SHP77 (cell line): ENCODE measurements at places on chromosomes 5 and 9.

GRCh38 chr9:137245450-137246421 is 4.6 kb downstream of the TUBB4B start:
- no peak for DNase-seq

DNA sequence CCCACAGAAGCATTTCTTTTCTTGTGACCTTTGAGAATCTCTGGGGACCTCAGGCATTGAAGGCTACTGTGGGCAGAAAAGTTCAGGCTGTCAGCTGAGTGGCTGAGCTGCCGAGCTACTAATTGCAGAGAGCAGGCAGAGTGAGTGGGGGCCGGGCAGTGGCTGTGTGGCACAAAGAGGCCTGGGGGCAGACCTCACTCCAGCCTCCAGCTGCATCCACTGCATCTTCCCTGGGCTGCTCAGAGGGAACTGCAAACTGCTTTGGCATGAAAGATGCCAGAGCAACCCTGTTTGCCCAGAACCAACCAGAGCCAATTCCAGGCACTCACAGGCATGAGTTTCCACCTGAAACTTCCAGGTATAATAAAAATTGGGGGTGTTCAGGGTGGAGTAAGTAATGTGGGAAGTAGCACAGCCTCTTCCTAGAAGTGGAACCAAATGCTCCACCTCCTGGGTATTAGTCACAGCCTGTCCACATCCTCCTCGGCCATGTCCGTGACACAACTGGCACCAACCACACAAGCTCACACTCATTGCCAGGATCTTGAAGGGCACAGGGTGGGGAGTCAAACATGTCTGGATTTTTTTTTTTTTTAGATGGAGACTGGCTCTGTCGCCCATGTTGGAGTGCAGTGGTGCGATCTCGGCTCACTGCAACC is 548.9 kb downstream of the BNC2 start:
- DNase-seq = no peak

DNA sequence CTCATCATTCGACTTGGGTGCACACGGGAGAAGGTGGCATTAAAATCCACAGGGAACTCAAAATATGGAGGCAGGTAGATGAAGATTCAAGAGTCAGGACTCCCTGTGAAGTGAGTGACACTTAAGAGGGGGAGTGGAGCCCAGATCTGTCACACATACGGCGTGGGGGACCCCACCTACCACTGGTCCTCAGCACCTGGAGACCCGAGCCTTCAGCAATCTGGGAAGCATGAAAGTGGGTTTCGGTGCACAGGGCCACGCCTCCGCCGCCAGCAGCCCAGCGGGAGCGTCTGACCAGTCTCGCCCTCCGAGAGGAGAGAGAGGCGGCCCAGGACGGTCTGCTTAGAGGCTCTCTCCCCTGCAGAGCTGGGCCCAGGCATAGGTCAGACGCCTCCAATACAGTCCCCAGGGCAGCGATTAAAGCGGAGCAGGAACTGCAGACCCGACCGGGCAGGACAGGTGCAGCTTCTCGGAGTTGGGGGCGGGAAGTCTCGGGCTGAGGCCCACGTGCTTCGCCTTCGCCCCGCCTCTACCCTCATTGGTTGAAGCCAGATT is 639 bp upstream of the SLC2A8 start:
- no peak for DNase-seq

DNA sequence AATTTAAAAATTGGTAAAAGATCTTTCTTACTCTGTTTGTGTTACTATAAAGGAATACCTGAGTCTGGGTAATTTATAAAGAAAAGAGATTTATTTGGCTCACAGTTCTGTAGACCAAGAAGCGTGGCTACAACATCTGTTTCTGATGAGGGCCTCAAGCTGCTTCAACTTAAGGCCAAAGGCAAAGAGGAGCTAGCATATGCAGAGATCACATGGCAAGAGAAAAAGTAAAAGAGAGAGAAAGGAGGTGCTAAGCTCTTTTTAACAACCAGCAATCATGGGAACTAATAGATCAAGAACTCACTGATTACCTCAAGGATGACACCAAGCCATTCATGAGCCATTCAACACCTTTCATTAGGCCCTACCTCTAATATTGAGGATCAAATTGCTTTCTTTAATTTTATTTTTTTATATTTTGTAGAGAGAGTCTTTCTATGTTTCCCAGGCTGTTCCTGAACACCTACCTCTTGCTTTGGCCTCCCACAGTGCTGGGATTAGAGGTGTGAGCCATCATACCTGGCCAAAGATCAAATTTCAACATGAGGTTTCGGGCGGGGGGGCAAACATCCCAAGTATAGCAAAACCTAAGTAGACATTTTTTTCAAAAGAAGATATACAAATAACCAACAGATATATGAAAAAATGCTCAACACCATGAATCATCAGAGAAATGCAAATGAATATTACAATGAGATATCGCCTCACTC is 16.0 kb upstream of the SHC3 start:
- no peak for DNase-seq

DNA sequence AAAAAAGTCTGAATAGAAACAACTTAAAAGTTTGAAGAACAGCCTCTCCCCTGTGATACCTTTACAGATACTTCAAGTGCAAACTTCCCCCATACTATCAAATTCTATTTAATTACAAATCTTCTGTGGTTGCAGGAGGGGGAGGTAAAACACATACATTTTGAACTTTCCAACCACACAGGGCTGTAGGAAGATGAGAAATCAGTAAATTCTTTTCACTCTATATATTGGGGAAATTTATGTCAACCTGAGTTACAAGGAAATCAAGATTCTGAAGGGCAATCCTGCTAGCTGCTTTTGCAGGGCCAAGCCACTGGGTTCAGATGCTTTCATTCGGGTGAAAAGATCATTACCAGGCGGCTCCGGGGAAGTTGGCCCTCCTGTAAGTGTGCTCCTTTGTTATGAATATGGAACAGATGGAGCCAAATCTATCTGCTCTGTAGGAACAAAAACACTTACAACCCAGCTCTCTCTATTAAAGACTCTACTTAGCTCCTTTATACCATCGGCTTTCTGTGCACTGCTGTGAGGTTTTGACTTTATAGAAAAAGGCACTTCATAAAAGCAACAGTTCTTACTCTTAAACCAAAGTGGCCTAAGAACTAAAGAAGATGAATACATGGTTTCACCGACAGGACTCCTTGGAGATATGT is 269.1 kb downstream of the EFNA5 start:
- peak; percentile 37 for DNase-seq

GRCh38 chr5:61625137-61625561 is 293.1 kb downstream of the ZSWIM6 start:
- no peak for DNase-seq

DNA sequence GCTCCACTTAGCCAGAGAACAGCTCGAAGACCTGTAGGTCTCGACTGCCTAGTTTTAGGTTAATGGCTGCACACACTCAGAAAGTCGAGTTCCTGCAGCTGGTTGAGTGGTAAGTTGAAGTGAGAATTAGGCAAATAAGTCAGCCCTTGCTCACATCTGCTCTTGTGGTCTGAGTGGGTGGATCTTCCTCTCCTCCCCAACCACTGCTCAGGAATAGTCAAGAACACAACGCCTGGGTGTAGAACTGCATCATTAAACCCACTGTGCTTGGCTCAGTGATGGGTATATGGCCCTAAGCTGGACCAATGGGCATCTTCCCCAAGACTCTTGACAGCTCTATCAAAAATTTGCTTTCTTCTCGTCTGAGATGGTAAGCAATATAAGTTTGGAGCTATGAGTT is 20.9 kb upstream of the ADAM19 start:
- no peak for DNase-seq

DNA sequence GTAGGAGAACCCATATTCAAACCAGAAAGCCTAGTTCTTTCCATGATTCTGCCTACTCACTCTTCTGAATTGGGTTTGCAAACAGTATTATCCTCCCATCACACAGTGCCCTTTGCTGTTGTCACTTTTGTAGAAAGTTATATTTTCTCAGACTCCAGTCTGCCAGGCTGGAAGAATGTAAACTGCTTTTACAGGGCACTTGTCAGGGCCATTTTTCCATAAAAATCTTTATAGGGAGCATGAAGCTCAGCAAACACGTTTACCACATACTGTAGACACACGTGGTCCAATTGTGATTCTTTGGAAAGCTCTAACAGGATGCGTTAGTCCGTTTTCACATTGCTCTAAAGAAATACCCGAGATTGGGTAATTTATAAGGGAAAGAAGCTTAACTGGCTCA is 204.0 kb downstream of the KCNN2 start:
- DNase-seq = no peak

- no peak for DNase-seq
These were observed 5.3 kb downstream of the CKMT2 start for GRCh38 chr5:81238460-81238859.

DNA sequence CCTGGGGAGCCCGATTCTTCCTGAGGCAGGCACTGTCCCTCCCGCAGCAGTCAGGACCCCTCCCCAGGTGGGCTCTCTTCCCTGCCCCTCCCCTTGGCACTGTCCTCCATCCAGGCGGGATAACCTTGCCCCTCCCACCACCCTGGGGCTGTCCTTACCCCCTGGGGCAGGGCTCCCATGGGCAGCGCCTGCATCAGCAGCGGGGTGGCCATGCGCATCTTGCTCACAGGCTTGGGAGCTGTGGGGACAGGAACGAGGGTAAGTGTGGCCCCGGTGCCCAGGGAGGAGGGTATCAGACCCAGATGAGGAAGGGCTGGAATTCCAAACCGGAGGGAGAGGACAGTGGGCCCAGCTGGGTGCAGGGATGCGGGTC is 6.0 kb downstream of the CD74 start:
- DNase-seq = no peak

DNA sequence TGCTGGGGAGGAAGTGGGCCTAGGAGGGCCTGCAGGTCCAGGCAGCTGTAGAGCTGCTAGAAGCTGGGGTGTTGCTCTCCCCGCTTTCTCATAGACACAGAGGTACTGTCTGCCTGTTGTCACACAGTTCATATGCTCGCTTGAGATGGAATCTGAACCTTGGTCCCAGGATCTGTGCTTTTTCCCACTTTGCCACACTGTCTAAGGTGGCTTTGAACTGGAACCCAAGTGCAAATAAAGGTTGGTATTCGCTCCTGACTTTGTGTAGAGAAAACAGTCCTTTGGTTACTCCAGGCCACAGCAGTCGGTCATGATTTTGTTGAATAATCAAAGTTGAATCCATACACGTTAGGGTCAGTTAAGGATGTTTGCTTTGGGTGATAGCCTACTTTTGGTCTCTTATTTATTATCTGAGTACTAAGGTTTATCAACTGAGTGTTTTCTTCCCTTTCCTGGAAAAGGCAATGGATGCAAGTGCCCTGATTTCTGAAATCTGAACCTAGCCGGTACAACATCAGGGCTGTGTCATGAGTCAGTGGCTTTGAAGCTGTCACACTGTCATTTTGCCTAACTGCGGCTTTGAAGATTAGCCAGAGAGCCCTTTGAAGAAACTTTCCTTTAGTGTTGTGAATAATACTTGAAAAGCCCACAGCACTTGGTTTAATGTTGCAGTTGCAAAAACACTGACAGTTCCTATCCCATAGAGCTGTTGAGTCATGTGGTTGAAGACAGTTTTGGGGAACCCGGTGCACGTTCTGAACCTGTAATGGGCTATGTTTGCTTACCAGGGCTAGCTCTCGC is 41.3 kb downstream of the HABP4 start:
- DNase-seq = no peak

DNA sequence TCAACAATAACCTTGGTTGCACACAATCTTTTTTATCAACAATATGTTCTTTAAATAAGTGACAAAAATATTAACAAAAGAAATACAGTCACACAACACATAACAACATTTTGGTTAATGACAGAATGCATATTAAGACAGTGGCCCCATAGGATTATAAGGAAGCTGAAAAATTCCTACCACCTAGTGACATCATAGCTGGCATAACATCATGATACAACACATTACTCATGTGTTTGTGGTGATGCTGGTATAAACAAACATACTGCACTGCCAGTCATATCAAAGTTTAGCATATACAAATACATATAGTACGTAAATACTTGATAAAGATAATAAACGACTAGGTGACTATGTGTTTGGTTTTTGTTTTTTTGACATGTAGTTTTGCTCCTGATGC is 344.8 kb upstream of the POU5F2 start:
- DNase-seq = no peak

DNA sequence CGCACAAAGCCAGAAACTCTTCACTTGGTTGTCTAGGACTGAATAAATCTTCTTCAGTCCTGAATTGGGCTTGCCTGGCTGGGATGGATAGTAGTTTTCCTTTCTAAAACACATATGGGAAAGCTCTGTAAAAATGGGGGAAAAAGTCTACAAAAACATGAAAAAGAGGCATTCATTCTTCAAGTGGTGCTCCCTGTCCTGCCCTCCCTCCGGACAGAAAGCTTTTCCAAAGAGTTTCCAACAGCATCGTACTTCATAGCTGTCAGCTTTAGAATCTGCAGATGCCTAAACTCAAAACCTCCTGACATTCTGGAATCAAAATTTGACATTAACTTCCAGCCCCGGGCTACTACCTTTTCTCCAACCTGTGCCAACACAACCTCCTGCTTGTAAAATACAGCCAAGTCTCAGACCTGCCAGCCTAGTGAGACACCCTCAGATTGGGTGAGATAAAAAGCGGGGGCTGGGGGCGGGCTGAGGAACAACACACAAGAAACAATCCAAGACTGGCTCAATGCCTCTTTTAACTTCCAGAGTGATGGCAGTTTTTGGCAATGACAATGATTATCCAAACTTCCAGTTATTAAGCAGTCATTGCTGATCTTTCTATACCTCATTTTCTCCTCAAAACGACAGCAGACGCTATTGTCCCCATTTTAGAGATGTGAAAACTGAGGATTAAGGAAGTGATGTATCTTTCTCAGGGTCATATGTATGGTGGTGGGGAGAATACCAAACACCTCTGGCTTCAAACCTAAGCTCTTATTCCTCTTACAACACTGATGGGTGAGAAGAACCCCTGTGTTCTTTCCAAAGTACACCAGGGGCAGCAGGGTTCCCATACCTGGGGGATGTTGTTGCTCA is 1.3 kb downstream of the TNC start:
- DNase-seq = no peak

DNA sequence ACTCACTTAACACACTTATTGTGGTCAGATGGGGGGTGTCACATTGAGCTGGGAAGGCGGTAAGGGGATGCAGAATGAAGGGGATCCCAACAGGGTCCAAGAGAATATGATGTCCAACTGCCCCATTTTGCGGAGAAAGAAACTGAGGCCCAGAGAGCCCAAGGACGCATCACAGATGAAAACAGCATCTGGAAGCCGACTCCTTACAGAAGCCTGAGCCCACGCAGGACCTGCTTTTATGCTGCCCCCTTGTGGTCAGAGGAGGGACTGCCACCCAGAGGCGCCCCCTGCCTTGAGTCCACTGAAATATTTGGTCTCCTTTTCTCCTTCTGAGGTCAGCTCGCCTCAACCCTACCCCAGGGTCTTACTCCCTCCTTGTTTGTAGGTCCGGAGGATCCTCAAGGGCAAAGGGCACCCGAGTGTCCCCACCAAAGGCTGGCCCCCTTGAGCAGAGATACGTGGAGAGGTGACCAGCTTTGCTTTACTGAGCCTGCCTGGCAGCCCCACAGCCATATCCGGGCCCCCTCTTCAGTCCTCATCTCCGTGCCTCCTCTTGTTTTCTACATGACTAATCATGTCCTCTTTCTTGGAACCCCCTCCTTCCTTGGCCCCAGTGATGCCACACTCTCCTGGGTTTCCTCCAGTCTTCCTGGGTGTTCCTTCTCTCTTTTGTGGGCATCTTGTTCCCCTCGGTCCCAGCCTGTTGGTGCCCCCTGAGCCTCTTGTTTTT is 30.0 kb upstream of the TTLL11 start:
- DNase-seq = peak; percentile 61
